ENCODE measurements at places on chromosomes 3 and 15.
A peak's percentile ranks its signal among the peaks of the same experiment; 100 is the strongest.

GRCh38 chr3:170414202-170414663 lies 4.4 kb upstream of the CLDN11 start:
- no peak for DNase-seq

DNA sequence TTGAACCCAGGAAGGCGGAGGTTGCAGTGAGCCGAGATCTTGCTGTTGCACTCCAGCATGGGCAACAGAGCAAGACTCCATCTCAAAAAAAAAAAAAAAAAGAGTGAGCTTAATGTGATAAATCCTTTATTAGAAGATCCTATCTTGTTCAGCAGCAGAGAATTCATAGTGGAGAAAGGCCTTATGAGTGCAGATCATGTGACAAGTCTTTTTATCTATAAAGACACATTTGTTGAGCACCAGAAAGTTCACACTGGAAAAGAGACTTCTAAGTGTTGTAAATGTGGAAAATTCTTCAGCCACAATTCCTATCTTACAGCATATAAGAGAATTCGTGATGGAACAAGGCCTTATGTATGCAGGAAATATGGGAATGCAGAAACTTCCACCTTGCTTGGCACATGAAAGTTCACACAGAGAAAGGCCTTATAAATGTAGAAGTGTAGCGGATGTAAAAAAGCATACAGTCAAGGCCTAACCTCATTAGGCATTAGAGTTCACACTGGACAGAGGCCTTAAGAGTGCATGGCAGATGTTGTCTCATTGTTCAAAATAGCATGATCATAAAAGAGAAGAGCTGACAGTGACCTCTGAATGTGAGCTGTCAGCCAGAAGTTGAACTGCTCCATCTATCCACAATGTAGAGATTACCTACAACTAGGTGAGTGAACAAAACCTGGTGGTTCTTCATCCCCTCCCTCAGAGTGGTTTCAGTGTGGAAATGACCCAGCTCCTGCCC lies 16.7 kb downstream of the ADAM10 start:
- DNase-seq = no peak

DNA sequence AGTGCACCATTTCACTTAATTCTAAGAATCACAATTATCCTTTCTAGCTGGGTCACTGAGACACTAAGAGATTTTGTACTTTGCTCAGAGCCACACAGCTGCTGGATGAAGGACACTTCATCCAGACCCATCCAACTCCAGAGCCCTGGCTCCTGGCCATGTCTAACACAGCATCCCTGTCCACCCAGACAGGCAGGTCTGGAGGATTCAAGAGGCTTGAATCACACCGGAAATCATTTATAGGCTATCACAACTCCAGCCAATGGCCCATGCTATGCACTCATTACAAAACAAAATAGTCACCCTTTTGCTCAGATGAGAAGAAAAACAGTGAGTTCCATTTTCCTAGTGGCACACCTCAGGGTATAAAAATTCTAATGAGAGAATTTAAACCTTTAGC lies 198.2 kb upstream of the LMCD1 start:
- DNase-seq = no peak

GRCh38 chr3:30186741-30187219 lies 419.6 kb upstream of the TGFBR2 start:
- no peak for DNase-seq

DNA sequence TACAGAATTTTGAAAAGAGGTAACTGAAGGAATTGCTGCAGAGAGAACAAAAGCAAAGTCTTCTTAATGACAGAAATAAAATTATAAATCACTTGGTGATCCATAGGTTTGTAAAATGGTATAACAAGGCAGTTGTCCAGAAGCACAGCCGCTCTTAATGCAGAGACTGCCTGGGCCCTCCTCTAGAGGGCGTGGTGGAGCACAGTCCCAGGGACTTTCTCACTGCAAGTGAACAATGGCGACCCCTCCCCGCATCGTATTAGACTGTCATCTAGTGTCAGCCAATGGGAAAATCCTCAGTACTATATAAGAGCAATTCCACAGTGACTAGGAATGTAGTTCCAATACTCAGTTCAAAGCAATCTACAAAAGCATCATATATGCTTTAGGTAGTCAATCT lies 26.4 kb upstream of the ZBED2 start:
- DNase-seq = peak; percentile 59

DNA sequence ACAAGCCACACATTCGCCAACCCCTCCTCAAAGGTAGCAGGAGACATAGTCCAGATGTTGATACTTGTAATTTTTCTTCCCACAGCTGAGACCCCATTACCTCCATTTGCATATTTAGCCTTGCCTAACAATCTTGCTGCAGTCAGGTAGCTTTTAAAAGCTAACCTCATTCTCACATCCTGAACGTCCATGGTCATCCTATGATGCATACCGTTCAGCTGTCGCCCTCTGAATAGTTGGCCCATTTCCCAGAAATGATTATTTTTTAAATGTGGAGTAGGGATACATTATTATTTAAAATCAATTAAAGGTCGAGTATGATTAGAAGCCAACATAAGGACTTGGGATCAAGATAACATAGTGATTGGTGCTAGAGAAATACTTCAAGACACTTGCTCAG lies 165.0 kb downstream of the MEX3B start:
- no peak for DNase-seq

DNA sequence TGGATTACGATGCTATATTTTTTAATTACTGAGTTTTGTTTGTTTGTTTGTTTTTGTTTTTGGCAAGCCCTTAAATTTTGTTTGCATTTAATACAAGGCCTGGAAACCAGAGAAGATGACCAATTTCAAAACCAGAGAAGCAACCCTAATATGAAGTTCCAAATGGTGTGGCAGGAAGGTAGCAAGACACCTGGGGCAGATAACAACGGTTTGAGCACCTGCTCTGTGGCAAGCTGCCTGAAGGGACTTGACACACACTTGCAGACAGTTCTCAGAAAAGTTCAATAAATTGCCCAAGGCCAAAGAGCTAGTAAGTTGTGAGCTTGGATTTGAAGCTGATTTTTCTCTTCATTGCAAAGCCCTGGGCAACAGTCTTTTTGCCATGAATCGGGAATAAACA lies 151.2 kb upstream of the UBE2E1 start:
- DNase-seq = no peak

All from H1 (cell line).